ENCODE measurements at places on chromosomes 1 and 21. TPM values are rescaled to one million over a fixed set of nuclear protein-coding genes. Genes with fewer than 3 reads are reported as not detected.

The PTGER3 gene
- 0.52 TPM for total RNA-seq

The FMO2 gene
- total RNA-seq = not detected

The TFF1 gene
- total RNA-seq = not detected

The MPL gene
- total RNA-seq = 2.3 TPM

The TNFRSF25 gene
- 60.7 TPM for total RNA-seq

The EXO1 gene
- 0.94 TPM for total RNA-seq

The SPRR2F gene
- not detected for total RNA-seq

The PINK1 gene
- total RNA-seq = 10.0 TPM

Data from mononuclear cell (primary cell).